ENCODE measurements at places on chromosomes 6 and 20.
A peak's percentile ranks its signal among the peaks of the same experiment; 100 is the strongest.

DNA sequence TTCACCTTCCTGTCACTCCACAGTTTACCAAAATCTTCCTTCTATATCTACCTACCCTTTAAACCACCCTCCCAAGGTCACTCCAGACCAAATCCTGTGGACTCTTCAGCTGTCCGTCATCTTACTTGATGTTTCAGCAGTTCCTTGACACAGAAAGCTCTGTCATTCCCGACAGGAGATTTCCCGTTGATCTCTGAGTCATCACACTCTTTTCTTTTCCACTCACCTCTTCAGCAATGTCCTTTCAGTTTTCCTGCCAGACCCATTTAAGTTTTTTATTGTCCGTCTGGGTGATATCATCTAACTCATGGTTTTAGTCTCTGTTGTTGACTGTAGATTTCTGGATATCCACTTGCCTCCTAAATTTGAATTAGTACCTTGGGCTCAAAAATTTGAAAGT is 69.9 kb upstream of the SCGN start:
- DNase-seq, result no peak

- no peak for DNase-seq
Measured at GRCh38 chr6:12051861-12052368, 39.8 kb downstream of the HIVEP1 start.

DNA sequence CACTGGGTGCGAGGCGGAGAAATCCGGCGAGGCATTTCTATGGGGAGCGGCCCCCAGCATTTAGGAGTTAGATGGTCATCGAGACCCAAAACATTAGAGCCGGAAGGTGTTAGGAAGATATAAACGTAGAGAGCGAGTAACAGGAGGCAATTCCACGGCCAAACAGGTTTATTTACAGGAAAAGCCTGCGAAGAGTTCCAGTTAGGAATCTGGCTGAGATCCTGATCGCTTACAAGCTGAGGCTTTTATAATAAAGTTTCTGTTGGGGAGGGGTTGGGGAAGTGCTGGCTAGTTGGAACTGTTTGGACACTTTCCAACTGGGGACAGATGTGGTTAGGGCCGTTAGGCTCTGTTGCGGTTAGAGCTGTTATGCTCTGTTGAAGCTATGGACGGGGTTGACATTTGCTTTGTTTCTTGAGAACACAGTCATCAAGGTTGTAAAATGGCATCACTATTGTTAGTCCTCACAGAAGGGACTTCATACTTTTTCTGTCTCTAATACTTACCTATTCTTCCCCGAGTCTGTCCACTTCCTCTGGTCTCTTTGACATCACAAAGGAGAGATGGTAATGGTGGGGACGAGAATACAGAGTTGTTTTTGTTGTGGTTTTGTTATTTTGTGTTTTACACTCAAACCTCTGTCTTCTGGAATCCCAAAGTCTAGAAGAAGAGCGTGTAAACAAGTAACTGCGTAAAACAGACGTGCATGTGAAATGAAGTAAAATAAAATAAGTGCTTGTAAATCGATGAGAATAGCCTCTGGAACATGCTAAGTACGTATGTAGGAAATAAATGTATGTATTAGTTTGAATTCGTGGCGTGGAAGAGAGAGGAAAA is 554 bp upstream of the ZSCAN31 start:
- DNase-seq, result peak; percentile 15

GRCh38 chr20:45850926-45851325 is 6.3 kb downstream of the ACOT8 start:
- DNase-seq, result no peak
